ENCODE measurements at places on chromosomes 13 and 19. TPM values are rescaled to one million over a fixed set of nuclear protein-coding genes. Genes with fewer than 3 reads are reported as not detected.

GRCh38 chr19:32646556-32646955 lies 28.4 kb downstream of the ANKRD27 start:
- DNase-seq = peak; percentile 29

DNA sequence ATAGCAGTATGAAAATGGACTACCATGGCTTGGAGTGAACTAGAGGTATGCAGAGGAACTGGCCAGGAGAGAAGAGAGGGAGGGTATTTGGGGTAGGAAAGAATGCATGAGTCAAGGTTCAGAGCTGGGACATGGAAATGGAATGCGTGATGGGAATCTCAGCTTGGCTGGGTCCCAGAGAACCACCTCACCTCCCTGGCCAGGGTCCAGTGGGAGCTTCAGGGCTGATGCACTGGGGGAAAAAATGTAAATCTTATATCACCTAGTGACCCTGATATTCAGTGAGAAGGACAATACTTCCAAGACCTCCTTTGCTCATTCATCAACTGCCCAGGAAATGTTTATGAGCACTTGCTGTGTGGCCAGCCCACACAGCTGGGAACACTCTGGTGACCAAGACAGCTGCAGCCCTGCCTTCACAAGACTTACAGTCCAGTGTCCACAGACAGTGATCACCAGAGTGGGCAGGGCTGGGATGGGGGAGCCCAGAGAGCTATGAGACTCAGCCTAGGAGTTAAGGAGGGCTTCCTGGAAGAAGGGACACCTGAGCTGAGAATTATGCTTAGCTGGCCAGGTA lies 12.8 kb downstream of the IGSF23 start:
- no peak for DNase-seq

- no peak for DNase-seq
Observed at GRCh38 chr13:36094478-36094877, 36.7 kb downstream of the DCLK1 start.

- no peak for DNase-seq
Observed at GRCh38 chr19:17627161-17627560, 61.0 kb downstream of the UNC13A start.

- DNase-seq = peak; percentile 91
Observed at GRCh38 chr19:37655301-37655688, at the start of gene ZFP30. ZFP30 (minus strand) TSS chr19:37655465; CDS start chr19:37647822, 7,643 bp downstream.

DNA sequence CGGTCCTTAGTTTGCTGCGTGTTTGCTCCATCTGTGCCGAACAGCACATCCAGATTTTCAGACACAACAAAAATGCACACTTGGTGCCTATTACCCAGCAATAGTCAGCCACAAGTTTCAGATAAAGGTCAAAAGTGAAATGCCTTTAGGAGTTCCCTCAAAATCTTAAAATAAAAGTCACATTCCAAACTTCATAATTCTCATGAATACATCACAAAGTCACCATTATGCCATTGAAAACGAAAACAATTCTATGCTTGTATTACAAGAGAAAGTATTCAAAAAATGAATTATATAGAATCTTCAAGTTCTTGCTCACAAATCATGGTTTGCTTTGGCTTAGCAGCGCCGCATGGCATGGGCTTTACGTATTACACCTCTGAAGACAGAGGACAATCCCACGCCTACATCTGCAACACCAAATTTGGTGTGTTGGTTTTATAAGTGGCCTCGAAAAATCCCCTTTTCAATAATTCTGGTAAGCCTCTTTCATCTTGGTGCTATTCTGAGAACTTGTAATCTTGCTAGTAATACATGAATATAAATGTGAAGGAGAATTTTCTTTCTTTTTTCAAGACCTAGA lies 26.6 kb downstream of the COL4A1 start:
- no peak for DNase-seq

- no peak for DNase-seq
Observed at GRCh38 chr13:51621602-51622001, 37.3 kb downstream of the WDFY2 start.

- DNase-seq = no peak
Observed at GRCh38 chr13:101150998-101151397, 265.3 kb downstream of the NALCN start.

GRCh38 chr13:29763436-29764180 lies 86.8 kb downstream of the UBL3 start:
- no peak for DNase-seq

GRCh38 chr13:111978546-111978945 lies 88.4 kb upstream of the SOX1 start:
- no peak for DNase-seq

DNA sequence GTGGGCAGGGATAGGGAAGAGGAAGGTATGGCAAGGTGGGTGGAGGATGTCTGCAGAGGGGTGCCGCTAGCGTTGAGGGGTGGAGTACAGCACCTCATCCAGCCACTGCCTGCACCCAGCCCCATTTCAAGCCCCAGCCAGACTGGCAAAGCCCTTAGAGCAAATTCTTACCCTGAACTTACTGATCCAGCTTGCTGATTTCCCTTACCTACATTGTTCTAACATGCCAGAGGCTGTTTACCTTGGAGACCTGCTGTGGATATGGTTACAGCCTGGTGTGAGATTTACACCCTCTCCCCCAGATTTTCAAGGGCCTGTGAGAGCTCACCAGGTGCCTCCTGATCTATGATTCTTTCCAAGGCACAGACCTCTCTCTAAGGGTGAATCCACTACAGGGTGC lies 86.0 kb downstream of the ZNF726 start:
- no peak for DNase-seq

DNA sequence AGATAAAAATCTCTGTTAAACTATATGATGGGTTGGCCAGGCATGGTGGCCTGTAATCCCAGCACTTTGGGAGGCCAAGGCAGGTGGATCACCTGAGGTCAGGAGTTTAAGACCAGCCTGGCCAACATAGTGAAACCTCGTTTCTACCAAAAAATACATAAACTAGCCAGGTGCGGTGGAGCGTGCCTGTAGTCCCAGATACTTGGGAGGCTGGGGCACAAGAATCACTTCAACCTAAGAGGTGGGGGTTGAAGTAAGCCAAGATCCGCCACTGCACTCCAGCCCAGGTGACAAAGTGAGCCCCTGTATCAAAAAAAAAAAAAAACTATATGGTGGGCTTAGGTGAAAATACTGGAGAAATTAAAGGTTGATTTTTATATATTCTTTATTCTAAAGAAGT lies 11.3 kb downstream of the TBC1D4 start:
- no peak for DNase-seq

GRCh38 chr13:112531263-112531794 lies 56.6 kb downstream of the TUBGCP3 start:
- no peak for DNase-seq

DNA sequence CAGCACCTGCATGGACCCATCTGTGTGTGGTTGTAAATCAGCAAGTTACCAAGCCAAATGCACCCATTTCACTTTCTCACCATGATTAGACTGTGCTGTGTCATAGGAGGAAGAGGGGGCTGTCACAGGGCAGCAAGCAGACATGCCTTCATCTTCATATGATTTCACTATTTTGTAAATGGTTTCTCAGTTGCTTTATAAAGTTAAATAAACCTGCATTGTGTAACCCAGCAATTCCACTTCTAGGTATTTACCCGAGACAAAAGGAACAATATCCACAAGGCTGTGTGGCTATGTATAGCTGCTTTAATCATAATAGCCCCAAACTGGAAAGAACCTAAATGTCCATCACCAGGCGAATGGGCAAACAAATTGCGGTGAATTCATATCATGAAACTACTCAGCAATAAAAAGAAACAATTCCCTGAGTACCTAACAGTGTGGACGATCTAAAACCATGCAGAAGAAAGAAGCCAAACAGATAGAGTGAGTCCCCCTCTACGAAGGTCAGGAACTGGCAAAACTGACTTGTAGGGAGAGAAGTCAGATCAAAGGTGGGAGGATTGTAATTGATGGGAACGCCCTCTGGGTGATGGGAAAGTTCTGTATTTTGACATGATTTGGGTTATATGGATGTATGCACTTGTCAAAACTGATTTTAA lies 185.4 kb downstream of the COL4A1 start:
- DNase-seq = no peak

DNA sequence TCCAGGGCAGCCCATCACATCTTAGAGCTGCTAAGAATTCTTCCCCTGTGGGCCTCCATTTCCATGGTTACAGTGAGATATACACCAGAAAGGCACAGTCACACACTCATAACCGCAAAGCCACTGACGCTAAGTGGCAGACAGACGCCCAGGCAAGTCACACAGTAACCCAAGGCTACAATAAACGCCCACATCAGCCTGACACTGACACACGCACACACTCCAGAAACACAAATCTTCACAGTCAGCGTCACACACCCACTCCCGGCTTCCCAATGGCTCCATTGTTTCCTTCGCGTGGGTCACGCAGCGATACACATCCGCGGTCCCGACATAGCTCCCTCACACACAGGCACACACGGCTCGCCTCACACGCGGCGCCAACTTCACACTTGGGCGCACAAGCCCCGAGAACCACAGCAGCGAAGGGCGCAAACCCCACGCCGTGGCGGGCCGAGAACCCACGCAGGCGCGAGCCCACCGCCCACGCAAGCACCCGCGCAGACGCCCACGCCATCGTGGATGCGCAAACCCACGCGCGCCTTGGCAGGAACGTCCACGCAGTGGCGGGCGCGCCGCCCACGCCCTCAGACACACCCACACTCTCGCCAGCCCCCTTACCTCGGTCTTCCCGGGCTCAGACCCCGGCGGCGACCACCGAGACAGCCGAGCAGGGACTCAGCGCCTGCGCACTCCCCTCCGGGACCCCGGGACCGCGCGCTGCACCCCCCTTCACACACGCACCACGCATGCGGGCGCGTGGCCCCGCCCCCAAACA lies at the start of gene ZNF667:
TSS of gene ZNF667 (minus strand) at position 695 of the 778 bp plus-strand sequence. CDS start 14,975 bp downstream, outside the sequence.
- no peak for DNase-seq

DNA sequence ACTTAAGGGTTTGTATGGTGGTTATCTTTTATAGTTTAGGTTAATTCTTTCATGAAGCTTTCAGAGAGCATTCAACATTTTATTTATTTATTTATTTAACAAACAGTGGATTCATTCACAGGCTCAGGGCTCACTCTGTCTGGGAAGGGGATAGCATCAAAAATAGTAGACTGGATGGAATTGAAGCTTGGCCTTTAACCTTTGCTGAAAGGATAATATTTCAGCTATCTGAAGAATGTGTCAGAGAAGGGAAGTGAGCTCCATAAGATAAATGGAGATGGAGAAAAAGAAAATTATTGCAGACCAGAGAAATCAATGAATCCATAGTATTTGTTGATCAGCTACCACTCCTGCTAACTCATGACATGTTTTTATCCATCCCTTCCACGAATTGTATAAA lies 305.6 kb downstream of the COG6 start:
- no peak for DNase-seq

GRCh38 chr13:25876247-25876646 lies 175.6 kb downstream of the SHISA2 start:
- DNase-seq = no peak

DNA sequence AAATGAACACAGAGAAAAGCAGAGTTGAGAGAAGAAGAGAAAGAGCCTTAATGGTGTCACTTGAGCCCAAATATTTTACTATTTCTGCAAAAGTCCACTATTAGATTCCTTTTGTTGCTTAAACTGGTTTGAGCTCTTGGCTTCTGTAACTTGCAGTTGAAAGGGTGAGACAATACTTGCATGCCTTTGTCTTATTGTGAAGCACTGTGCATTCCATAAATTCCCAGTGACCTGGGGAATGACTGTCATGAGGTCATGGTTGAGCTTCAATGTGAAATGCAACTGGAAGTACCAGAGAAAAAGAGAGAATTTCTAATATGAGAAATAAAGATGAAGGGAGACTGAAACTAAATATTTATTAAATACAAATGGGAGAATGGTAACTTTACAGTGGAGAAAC lies 310.9 kb downstream of the TDRD3 start:
- no peak for DNase-seq

DNA sequence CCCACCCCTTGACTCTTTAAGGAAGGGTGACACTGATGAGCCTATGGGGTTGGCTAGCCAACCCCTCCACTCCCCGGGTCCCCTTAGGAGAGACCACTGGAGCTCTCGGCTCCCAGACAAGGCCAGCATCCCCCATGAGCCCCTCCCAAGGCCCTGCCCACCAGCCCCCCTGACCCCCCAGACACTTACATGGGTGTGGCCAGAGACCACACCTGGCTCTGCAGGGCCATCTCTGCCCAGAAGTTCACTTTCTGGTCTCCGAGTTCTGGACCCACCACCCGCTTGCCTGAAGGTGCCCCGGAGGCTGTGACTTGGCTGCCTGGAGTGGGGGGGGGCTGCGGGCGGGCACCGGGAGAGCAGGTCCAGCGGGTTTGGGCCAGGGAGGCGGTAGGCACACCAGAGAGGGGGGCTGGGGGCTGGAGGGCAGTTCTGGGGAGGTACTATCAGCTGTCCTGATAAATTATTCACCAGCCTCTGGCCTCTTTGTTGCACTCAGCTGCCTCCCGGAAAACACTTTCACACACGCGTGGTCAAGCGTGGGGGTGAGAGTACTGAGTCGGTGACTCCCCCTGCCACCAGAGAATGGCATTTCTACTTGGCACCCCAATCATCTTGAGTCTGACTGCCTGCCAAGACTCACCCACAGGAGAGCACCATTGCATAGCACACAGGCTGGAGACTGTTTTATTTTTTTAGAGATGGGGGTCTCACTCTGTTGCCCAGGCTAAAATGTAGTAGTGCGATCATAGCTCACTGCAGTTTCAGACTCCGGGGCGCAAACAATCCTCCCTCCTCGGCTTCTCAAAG lies at the start of gene PALM3:
TSS of gene PALM3 (minus strand) at position 326 of the 807 bp plus-strand sequence. CDS start at position 230, 96 bp downstream.
- DNase-seq = no peak

- no peak for DNase-seq
Observed at GRCh38 chr19:33098055-33098534, 17.1 kb downstream of the GPATCH1 start.

DNA sequence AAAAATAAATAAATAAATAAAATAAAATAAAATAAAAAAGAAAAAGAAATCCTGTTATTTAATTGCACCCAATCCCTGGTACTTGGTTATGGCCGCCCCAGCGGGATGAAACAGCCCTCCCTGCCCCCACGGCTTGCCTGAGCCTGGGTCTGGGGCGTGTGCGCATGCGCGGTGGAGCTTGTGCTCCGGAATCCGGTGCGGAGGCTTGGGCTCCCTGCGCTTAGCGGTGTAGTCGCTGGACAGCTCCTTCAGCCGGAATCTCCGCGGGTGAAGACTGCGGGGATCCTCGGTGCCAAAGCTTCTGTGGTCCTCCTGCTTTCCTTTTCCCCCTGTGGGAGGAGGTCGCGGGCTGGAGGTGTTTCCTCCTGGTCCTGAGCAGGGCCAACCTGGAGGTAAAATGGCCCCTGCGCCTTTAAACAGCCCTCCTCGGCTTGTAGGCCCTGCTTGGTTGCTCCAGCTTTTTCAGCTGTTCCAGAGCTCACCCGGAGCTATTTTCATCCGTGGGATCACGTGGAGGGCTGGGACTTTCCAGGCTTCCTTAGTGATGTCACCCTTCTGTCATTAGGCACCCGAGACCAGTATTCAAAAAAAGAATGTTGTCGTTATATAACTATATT lies at the start of gene PLA2G4C:
TSS of gene PLA2G4C (minus strand) at position 468 of the 617 bp plus-strand sequence. CDS start 4,288 bp downstream, outside the sequence.
- peak; percentile 84 for DNase-seq

GRCh38 chr13:26568132-26568815 lies 10.8 kb downstream of the WASF3 start:
- DNase-seq = no peak

VN1R4 gene
- total RNA-seq = not detected

UGGT2 gene
- 0.04 TPM for total RNA-seq

ZNF568 gene
- total RNA-seq = 4.5 TPM

CALR3 gene
- not detected for total RNA-seq

PODNL1 gene
- 0.34 TPM for total RNA-seq

TTYH1 gene
- total RNA-seq = 0.37 TPM

GJB2 gene
- 1.5 TPM for total RNA-seq

WBP4 gene
- total RNA-seq = 11.4 TPM

LILRA1 gene
- not detected for total RNA-seq

FLT1 gene
- 25.5 TPM for total RNA-seq

C1QTNF9 gene
- not detected for total RNA-seq

F10 gene
- total RNA-seq = not detected

TIMM50 gene
- 71.2 TPM for total RNA-seq

HIPK4 gene
- total RNA-seq = not detected

TUBA3C gene
- total RNA-seq = not detected

U2AF1L4 gene
- total RNA-seq = 33.8 TPM

All from activated naive CD4-positive, alpha-beta T cell treated with anti-CD3 and anti-CD28 coated beads, Interleukin-2, amount 50 U/mL, for 72 hours (primary cell).